Activated T-cell treated with anti-CD3 and anti-CD28 coated beads, Interleukin-2, amount 50 U/mL, for 4 hours (primary cell): ENCODE measurements at places on chromosomes 11 and 22.

DNA sequence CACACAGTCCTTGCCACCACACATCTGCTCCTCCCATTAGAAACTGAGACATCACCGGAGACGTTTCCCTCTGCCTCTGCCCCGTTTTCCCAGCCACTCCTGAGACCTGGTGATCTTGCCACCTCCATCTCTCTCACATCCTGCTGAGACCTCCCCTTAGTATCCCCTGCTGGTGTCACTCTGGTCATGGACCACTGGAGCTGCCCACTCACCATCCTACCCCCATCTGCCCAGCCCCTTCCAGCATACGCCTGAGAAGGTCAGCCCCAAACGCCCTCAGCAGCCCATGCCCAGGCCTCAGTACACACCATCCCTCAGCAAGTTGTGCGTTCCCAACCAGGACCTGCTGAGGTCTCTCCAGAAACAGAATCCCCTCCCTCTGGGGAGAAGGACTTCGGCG is 64.3 kb downstream of the SHANK2 start:
- DNase-seq, result no peak

GRCh38 chr22:38416621-38417251 is 38.3 kb downstream of the KCNJ4 start:
- no peak for DNase-seq

DNA sequence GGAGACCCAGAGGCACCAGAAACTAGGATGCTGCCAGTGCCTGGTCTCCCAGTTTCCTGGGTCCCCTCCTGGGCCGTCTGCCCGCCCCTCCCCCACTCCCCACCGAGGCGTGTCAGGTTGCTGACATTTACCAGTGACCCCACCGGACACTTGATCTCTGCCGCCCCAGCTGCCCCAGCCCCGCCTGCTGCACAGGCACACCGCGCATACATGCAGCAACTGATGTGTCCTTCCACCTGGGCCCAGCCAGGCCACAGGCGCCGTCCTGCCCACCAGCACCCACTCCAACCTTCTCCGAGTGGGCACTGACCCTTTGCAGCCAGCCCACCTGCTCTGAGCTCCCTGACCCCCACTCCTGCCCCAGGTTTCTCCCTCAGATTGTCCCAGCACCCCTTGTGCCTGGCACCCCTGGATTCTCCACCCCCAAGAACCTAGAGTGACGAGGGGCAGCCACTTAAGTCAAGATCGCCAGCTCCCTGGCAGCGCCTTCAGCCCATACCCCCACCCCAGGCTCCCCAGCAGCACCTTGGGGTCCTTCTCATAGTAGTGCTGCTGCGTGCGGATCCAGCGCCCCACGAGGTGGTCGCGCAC is 548 bp downstream of the PYGM start:
- no peak for DNase-seq

DNA sequence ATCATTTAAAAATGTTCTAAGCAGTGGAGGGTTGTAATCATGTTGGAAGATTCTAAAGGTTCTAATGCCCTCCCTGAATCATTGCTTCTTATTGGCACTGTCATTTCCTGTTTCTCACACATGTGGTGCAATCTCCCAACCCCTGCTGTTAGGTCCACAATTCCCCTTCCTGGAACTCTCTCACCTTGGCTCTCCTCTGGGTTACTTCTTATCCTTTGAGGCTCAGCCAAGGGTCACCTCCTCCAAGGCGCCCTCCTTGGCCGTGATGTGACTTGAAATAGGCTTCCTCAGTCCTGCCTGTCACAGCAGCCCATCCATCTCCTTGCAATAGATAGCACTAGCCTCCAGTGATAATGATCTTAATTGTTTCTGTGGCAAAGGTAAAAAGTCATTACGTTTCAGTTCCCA is 149.8 kb downstream of the TTC17 start:
- no peak for DNase-seq

DNA sequence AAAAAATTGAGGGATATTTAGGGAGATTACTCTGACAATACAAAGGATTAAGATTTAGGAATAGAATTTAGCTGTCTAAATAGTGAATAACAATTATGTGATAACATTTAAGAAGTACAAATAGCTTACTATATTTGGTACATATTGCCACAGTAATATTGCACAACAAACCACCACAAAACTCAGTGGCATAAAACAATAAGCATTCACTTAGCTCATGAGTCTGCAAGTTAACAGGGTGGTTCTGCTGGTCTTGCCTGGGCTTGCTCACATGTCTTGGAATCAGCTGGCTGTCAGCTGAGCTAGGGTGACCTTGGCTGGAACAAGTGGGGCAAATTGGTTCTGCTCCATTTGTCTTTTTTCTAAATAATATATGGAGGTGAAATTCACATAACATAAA is 115.1 kb downstream of the DCDC1 start:
- DNase-seq, result no peak

DNA sequence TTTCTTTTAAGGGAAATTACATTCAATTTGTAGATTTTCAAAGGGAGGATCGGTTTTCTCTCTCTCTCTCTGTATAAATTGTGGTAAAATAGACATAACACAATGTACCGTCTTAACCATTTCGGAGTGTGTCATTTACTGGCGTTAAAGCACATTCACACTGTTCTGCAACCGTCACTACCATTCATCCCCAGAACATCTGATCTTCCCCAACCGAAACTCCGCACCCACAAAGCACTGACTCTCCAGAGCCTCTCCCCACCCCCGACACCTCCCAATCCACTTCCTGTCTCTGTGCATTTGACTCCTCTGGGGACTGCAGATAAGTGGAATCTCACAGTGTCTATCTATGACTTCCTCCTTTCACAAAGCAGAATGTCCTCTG is 15.9 kb upstream of the GRAMD4 start:
- no peak for DNase-seq

DNA sequence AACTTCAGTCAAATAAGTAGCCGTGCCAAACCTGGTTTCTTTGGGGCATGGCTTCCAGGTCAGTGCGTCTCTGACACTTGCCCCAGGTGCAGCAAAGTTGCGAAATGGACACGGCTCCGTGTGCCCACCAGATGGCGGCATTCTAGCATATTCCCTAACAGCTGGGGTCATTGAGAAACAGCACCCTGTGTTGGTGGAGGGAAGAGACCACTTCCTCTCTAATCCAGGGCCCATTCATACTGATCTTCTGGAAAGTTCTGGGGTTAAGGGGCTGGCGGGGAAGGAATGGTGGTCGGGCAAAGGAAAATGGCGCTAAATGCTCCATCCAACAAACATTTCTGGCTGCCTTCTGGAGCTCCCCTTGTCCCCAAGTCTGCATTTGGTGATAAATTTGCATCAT is 141.2 kb upstream of the TIMP3 start:
- DNase-seq, result peak; percentile 36

- DNase-seq, result no peak
These were observed 149.7 kb upstream of the PLET1 start for GRCh38 chr11:112410325-112410724.

DNA sequence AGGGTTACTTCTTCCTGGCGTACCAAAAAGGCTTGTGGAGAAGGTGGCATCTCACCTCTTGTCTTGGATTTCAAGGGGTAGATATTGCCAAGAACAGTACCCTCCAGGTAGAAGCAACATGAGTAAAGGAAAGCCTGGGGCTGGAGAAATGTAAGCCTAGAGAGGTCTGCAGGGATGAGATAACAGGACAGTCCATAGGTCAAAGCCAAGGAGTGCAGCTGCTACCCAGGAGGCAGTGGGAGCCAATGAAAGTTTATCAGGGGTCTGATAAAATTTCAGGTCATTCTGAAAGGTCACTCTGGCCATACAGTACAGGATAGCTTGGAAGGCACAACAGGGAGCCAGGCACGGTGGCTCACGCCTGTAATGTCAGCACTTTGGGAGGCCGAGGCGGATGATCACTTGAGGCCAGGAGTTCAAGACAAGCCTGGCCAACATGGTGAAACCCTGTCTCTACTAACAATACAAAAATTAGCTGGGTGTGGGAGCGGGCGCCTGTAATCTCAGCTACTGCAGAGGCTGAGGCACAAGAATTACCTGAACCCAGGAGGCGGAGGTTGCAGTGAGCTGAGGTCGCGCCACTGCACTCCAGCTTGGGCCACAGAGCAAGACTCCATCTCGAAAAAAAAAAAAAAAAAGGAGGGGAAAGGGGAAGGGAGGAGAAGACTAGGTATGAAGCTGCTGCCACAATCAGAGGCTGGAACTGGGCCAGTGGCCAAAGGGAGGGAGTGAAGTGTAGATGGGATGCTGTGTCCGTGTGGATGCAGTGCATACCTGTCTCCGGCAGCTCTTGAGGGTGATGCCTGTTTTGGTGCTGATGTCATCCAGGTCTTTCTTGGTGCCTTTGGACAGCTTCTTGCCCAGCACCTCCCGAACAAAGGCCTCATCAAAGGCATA is 1.2 kb downstream of the FIBP start:
- DNase-seq, result no peak

DNA sequence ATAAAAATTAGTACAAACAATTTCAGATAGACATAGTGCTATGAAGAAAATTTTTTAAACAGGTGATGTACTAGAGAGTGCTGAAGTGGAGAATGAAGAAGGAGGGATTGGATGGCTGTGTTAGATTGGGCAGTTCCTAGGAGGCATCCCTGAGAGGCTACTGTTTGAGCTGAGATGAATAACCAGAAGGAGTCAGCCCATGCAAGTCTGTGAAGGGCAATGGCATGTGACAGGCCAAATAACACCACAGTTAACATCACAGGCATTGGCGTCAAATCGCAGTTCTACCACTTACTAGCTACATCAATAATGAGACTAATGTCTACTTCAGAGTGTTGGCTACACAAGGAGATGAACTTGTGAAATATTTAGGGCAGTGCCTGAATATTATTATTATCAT is 35.4 kb downstream of the HORMAD2 start:
- no peak for DNase-seq

- DNase-seq, result no peak
These were observed 13.9 kb upstream of the SHANK2 start for GRCh38 chr11:71266114-71266833.

DNA sequence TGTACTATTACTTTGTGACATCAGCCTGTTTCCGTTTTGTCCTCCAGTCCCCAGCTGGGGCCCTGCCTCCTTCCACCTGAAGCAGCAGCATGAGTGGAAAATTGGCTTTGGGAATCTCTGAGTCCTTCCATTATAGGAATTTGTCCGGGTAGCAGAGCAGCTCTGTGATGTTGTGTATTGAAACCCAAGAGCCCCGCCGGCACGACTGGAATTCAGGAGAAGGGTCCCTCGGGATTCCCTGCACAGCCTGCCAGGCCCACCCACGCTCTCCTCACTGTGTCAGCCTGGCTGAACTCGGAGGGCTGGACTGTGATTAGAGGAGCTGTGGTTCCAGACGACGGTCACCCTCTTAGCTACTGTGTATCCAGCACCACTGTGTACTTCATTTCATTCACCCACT is 18.8 kb upstream of the TSPAN18 start:
- DNase-seq, result no peak

DNA sequence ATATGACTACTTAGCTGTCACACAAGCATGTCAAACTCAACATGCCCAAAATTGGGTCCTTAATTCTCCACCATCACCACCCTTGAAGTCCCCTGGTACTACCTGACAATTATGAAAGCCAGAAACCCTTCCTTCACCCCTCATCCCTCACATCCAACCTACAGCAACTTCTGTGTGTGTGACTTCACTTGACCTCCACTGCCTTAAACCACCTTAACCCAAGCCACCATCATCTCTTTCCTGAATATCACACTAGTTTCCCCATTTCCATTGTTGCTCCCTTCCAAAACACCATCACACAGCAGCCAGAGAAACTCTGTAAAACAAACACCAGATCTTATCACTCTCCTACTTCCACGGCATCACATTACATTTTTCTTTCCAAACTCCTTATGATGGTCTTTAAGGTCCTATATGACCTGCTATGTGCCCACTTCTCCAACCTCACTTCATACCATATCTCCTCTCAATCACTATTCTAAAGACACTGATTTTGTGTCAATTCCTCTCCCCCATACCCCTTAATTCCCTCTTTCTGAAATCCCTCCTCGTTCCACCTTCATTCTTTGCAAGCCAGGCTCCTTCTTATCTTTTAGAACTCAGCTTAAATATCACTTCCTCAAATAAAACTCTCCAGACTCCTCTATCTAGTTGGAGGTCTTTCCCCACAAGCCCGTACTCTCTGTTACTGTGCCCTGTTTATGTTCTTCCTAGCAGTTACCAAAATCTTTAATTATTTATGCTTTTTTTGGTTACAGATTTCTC is 124.9 kb downstream of the RBFOX2 start:
- DNase-seq, result no peak

- no peak for DNase-seq
These were observed 8.4 kb upstream of the MMP20 start for GRCh38 chr11:102633385-102634026.

- no peak for DNase-seq
These were observed 63.0 kb downstream of the RPL27A start for GRCh38 chr11:8745431-8746253.

- DNase-seq, result no peak
These were observed 6.8 kb upstream of the OR8B3 start for GRCh38 chr11:124405581-124405980.

GRCh38 chr22:47328550-47329243 is 566.2 kb downstream of the TBC1D22A start:
- DNase-seq, result no peak

DNA sequence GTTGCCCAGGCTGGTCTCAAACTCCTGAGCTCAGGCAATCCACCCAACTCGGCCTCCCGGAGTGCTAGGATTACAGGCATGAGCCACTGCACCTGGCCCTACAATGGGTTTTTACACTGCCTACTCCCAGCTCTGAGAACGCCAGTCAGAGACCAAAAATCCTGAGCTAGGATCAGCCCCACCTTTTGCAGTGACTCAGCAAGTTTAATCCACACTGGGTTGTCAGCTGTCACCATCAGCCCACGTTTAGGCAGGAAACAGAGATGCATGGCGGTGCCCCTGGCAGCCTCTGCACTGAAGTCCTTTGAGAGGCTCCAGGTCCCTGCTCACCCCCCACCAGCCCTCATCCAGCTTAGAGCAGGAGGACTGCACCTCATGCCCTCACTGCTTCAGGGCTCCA is 117.6 kb downstream of the ARHGAP8 start:
- DNase-seq, result no peak

GRCh38 chr11:18769802-18770456 is 21.7 kb downstream of the PTPN5 start:
- DNase-seq, result no peak

DNA sequence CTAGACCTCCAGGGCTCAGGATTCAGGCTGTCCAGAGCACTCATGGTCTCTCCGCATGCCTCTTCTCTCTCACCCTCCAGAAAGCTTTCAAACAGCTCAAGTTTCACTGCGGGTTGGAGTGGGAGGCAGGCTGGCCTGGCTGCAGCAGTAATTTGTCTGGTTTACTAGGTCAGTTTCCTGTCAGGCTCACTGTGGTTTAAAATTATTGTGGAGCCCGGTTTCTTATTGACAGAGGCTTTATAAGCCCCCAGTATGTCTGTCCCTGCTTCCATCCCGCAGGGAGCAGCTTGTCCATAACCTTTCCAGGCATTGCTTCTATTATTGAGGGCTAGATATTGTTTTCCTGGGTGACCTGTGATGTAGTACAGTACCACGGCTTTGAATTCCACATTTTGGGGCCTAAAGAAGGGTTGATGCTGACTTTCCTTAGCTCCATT is 235.3 kb upstream of the SORL1-AS1 start:
- DNase-seq, result no peak
